ENCODE measurements at places on chromosomes 4 and X.
A peak's percentile ranks its signal among the peaks of the same experiment; 100 is the strongest.

- no peak for DNase-seq
Measured at GRCh38 chrX:118807151-118808017, 16.2 kb upstream of the ZCCHC12 start.

DNA sequence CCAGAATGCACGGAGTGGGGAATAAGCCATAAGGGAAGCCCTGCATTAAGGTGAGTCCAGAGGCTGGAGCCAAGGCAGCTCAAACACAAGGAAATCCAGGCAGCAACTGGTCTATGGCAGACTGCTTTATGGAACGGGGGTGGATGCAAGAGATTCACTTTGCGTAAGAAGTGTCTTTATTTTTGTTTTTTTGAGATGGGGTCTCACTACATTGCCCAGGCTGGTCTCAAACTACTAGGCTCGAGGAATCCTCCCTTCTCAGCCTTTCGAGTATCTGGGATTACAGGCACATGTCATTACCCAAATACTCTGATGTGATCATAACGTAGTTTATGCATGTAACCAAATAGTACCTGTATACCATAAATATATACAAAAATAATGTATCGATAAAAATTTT lies 199.5 kb downstream of the MAML3 start:
- no peak for DNase-seq

GRCh38 chr4:26161030-26161824 lies 159.6 kb upstream of the RBPJ start:
- no peak for DNase-seq

GRCh38 chr4:162661913-162662312 lies 498.1 kb upstream of the FSTL5 start:
- no peak for DNase-seq

DNA sequence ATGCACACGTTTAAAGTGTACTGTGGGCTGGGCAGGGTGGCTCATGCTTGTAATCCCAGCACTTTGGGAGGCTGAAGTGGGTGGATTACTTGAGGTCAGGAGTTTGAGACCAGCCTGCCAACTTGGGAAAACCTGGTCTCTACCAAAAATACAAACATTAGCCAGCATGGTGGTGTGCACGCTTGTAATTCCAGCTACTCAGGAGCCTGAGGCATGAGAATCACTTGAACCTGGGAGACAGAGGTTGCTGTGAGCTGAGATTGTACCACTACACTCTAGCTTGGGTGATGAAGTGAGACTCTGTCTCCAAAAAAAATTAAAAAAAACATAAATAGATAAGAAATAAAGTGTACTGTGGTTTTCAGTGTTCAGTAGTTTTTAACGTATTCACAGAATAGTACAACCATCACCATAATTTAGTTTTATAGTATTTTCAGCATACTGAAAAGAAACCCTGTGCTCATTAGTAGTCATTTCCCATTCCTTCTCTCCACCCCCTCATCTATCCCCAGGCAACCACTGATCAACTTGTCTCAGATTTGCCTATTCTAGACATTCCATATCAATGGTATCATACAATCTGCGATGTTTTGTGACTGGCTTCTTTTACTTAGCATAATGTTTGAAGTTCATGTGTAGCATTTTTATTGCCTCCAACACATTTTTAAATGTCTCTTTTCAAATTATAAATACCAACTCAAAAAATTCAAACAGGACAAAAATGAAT lies 19.1 kb downstream of the SLAIN2 start:
- DNase-seq = peak; percentile 79

DNA sequence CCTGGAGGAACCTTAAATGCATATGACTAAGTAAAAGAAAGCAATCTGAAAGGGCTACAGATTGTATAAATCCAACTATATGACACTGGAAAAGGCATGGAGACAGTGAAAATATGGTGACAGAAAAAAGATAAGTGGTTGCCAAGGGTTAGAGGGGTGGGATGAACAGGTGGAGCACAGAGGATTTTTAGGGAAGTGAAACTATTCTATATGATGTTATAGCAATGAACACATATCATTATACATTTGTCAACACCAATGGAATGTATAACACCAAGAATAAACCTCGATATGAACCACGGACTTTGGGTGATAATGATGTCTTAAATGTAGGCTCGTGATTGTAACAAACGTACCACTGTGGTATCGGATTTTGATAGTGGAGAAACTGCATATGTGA lies 40.7 kb downstream of the NPY5R start:
- no peak for DNase-seq

Data from non-pigmented ciliary epithelial cell (primary cell).